ENCODE measurements at places on chromosomes 16 and 17.

- DNase-seq, result no peak
These were observed 219.2 kb downstream of the C16orf78 start for GRCh38 chr16:49592546-49593423.

DNA sequence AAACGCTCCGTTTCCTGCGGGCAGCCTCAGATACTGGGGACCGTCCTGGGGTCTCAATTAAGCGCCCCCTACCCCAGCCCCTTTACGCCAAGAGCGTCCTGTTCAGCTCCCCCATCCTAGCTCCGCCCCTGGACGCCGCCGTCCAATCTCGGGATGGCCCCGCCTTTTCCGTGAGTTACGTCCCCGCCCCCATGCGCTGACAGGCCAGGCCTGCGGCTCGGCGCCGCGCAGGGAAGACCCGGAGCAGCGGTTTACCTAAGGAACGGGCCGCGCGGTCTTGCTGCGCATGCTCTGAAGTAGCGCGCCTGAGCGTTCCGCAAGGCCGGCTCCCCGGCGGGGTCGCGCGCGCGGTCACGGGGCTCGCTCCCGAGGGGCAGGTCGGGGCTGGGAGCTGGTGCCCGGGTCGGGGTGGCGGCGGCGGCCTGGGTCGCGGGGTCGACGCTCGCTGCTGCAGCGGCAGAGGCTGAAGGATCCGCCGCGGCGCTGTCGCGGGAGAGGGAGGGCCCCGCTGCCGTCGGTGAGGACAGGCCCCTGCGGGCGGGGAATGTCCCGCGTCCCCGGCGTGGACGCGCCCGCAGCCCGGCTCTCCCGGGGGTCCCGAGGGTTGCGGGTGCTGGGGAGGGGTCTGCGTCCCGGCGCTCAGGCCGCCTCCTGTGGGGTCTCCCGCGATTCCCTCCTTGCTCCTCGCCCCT is at the start of gene FLYWCH1:
Gene FLYWCH1 (plus strand): TSS at position 294 of the 692 bp plus-strand sequence. CDS start 17,755 bp downstream, outside the sequence.
- peak; percentile 99 for DNase-seq

DNA sequence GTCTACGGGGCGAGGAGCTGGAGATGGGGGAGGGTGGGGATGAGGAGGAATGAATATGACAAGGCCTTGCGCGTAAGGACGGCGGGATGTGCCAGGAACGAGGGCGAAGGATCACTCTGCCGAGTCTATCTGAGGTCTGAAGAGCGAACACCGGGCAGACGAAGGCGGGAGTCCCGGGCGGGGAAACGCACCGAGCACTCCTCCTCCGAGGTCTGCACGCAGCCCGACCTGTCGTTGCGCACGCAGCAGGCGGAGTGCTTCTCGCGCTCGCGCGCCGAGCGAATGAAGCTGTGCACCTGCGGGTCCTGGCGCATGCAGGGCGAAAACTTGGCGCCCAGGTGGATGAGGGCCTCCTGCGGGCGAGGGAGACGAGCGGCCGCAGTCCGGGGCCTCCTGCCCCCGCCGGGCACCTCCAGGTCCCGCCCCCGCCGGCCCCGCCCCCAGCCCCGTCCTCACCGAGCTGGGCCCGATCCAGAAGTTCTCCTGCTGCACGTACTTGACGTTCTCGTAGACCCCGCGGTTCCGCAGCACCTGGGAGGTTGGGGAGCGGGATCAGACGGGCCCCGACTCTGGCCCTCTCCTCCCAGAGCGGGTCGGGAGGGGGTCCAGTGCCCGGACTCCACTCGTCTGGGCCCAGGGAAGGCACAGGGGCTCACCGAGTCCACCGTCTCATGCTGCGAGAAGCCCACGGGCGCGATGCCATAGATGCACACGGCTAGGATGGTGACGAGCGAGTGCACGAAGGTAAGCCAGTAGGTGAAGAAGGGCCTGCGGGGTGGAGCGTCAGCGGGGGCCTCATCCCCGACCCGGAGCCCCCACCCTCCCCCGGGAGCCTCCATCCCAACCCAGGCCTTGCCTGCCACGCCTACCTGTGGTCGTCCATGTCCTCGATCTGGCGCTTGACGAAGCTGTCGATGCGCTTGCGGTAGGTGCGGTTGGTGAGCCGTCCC is 7.6 kb downstream of the SNRNP25 start:
- DNase-seq, result no peak

- DNase-seq, result no peak
These were observed 25.2 kb downstream of the GRB2 start for GRCh38 chr17:75380315-75380714.

DNA sequence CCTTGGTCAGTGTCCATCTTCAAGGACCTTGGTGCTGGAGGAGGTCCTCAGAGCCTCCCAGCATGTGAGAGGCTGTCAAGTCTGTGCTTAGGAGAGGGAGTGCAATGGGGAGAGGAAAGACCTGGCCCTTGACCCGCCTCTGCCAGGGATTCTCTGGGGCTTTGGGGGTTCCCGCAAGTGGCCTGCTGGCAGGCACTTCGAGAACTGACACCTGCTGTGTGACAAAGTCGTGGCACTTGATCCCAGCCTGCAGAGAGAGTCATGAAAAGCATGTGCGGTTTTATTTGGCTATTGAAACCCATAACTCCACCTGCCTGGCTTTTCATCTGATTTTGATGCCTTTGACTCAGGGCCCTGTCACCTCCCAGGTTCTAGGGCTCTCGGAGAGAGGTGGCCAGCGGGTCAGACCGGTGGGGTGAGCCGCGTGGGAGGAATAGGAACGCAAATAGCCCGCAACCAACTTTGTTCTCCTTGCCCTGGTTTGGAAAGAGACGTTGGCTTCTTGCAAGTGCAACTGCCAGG is 42.8 kb upstream of the GSE1 start:
- no peak for DNase-seq

- no peak for DNase-seq
These were observed 268.8 kb upstream of the RPL38 start for GRCh38 chr17:73934696-73935095.

- DNase-seq, result no peak
These were observed 140.5 kb upstream of the CRHR1 start for GRCh38 chr17:45643591-45643990.

Measured in testis (tissue), 5 donors.